ENCODE measurements at places on chromosomes 5 and 9. TPM values are rescaled to one million over a fixed set of nuclear protein-coding genes. Genes with fewer than 3 reads are reported as not detected.

DNA sequence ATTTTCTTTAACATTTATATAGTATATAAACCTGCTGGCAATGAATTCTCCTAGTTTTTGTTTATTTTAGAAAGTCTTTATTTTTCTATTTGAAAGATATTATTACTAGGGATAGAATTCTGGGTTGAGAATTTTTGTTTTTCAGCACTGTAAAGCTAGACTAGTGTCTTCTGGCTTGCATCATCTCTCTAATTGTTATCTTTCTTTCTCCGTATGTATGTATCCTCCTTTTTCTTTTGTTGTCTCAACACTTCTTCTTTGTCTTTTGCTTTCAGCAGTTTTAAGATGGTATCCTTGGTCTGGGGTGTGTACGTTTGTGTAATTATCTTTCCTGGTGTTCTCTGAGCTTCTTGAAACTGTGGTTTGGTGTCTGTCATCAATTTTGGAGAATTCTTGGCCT, 48.8 kb downstream of the FBXO4 start:
- no peak for DNase-seq

Gene ENTPD2
- polyA plus RNA-seq, result 2.8 TPM

- DNase-seq, result no peak
These were observed 10.6 kb upstream of the F2RL1 start for GRCh38 chr5:76808141-76808691.

DNA sequence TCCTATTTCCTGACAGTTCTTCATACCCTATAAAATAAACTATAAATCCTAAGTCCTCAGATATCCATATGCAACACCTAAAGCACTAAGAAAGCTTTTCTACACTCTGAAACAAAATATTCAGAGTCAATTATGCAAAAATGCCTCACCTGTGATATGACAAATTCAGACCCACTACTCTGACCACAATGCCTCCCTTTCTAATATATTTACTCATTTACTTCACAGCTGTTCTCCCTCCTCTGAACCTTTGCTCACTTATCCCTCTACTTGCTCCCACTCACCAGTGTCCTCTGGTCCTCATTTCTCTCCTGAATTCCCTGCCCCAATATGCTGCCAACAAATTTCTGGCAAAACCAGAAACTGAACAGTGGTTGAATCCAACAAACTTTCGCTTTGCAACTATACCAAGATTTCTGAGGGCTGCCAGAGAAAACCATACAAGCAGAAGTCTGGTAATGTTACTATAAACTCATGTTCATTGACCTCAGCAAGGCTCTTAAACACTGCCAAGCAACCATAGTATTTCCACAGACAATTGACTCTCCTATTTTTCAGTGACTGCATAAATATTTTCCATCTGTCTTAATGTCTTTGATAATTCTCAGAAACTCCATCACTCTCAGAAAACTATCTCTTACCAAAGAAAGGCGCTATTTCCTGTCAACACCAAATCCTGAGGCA, 7.1 kb downstream of the CCNH start:
- no peak for DNase-seq

GRCh38 chr5:169258372-169259000, 42.5 kb downstream of the SLIT3 start:
- no peak for DNase-seq

Gene EPB41L4B
- 1.2 TPM for polyA plus RNA-seq

All from urinary bladder (tissue), 4 donors.